ENCODE measurements at places on chromosomes 11 and 22. TPM values are rescaled to one million over a fixed set of nuclear protein-coding genes. Genes with fewer than 3 reads are reported as not detected.

OR5P2 gene
- total RNA-seq = not detected

ASPHD2 gene
- 0.41 TPM for total RNA-seq

TPBGL gene
- total RNA-seq = 0.51 TPM

PVALB gene
- 12.5 TPM for total RNA-seq

TTC36 gene
- total RNA-seq = 2.4 TPM

- DNase-seq = no peak
Measured at GRCh38 chr11:12673601-12673923, 659 bp upstream of the TEAD1 start.

LRRC10B gene
- total RNA-seq = 0.51 TPM

DNA sequence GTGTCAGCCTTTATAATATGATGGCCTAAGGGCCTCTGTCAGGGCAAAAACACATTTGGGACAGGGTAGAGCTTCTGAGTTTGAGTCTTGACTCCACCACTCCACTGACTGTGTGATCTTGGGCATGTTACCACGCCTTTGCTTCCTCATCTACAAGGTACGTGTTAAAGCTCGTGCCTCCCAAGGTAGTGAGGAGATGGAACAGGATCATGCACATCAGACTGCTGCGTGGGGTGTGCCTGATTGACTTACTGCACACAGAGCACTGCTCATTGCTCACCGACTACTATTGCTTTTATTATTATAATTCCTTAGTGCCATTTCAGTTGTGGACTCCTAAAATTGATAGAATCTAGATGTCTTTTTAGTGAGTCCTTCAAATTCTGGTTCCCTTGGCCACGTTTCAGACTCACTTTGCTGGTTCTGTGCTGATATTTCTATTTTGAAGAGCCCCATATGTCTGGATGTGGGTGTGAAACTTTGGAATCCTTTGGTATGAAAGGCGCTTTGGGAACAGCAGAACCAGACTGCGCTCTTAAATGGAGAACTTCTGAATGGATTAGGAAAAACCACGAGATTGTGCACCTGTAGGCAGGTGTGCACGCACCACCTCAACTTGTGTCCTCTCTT, 44.1 kb upstream of the RAB1B start:
- no peak for DNase-seq

DNAL4 gene
- total RNA-seq = 9.3 TPM

GRCh38 chr11:116193321-116194131, 579.3 kb downstream of the BUD13 start:
- DNase-seq = peak; percentile 80

CASP5 gene
- not detected for total RNA-seq

DNA sequence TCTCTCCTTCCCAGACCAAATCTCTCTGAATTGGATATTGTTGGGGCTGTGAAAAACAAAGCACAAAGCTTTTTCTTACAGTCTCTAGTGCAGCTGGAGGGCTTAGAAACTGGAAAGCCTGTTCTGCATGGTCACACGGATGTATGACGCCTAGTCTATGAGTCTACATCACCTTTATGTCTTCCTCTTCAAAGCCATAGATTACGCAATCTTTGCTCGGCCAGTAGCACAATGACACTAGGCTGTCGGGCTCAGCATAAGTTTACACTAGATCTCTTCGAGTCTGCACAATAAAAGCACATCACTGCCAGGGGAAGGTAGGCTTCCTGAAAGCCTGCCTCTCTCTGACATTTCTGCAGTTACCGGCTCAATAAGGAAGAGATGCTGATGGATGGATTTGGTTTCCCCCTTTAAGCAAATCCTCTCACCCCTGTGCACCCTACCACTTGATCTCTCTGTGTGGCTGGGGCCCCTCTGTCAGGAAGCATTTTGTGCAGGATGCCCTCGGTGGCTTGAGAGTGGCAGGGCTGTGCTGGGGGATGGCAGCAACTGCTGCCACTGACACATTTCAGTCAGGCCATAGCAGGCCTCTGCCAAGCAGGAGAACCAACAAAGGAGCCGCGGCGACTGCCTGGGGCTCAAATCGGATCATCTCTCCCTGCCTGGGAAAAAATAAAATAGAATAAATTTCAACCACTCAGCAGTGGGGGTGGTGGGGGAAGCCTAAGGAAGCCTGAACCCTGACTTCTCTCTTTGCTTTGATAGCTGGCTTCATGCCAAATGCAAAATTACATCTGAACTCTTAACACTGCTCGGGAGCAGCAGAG, 1272.8 kb downstream of the LRRC4C start:
- peak; percentile 27 for DNase-seq

PGA3 gene
- total RNA-seq = not detected

DLG2 gene
- total RNA-seq = 14.4 TPM

SLC6A5 gene
- not detected for total RNA-seq

DNA sequence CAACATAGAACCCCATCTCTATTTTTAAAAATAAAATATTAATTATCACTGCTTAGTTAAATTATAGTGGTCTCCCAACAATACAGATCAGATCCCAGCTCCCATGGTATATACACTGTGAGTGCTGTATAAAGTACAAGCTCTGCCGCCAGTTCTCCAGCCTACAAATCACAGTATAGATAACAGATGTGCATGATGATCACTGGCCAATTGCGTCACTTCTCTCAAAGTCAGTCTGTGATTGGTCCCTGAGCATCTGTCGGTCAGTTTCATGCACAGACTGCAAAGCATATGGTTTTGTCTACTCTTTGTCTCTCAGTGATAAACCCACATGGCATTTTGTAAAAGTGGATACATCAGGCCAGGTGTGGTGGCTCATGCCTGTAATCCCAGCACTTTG, 15.7 kb downstream of the PPARA start:
- DNase-seq = no peak

DNA sequence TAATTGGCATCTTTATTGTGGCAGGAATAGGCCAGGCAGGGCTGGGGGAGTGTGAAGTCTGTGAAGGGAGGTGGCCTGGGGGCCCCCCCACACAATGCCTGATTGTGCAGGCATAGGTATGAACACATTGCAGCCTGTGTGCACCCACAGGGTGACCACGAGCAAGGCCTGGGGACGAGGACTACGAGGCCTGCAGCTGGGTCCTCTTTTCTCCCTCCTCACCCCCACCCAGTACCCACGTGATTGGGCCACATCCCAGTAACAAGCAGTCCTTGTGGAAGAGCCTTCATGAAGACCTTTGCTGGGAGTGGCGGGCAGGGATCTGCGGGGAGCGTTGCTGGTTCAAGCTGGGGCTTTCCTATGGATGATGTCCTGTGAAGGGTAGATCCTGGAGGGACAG, 29.3 kb downstream of the ZBTB16 start:
- DNase-seq = no peak

DNA sequence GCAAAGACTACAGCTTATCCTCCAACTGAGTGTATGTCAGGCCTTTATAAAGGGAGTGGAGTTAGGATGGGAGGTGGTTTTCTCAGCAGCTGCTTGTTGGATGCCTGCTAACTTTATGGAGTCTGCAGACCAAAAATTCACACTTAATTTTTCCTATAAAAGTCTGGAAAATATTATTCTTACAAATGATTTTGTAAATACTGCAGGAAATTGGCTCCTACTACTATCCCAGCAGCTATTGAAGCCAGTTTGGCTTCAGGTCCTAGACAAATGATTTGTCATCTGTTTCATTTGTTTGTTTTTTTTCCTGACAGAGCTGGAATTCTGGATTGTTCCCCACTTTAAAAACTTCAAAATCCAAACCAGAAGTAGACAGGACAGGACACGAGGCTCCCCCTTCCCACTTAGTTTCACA, 292.5 kb downstream of the TMEM135 start:
- peak; percentile 72 for DNase-seq

DNA sequence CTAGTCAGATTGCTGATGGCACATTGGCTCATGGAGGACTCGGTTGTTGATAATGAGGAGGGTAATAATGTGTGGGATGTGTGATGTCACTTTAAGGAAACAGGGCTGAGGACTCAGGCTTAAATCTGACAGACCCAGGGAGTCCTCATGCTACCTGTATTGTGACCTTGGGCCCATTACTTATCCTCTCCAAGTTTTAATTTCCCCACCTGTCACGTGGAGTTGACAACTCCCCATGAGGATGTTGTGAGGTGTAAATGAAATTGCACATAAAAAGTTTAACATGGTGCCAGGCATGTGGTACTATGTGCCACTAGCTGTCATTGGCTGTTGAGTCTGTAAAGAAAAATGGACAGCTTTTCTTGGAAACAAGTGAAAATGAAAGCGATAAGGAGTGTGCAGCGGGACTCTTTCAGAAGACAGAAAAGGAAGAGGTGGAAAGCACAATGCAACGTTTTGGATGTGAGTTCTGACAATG, 15.3 kb downstream of the IL10RA start:
- DNase-seq = no peak

DNA sequence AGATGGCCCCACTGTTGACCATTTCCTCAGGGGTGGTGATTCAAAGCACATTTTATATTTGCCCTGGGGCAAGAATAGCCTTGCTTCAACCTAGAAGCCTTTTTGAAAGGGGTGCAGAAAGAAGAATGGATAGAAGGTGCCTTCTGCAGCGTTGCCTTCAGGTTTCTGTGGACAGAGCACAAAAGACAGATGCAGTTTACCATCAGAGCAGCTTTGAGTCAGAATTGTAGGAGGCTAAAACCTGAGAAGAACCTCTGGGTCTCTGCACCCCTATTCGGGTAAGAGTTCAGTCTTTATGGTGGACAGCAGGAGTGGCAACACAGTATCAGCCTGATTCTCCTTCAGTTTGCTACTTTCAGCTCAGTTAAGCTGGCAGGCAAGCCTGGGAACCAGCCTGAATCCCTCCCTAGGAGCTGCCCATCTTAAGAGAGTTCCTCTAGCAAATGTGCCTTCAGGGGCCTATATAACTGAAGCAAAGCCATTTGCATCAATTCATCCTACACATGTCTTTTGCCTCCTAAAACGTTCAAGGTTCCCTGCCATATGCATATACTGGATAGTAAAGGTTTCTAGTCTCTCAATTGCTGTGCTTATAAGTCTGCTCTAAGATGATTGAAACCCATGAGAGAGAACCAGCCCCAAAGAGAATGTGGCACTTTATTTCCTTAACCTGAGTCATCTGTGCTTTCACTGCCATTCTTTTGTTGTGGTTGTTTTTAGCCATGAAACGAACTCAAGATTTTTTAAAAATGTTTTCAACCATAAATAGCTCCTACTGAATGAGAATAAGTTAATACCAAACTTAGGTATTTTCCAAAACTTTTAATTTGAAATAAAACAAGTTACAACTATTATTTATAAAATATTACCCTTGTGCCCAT, 123.0 kb downstream of the TRIM44 start:
- no peak for DNase-seq

DNA sequence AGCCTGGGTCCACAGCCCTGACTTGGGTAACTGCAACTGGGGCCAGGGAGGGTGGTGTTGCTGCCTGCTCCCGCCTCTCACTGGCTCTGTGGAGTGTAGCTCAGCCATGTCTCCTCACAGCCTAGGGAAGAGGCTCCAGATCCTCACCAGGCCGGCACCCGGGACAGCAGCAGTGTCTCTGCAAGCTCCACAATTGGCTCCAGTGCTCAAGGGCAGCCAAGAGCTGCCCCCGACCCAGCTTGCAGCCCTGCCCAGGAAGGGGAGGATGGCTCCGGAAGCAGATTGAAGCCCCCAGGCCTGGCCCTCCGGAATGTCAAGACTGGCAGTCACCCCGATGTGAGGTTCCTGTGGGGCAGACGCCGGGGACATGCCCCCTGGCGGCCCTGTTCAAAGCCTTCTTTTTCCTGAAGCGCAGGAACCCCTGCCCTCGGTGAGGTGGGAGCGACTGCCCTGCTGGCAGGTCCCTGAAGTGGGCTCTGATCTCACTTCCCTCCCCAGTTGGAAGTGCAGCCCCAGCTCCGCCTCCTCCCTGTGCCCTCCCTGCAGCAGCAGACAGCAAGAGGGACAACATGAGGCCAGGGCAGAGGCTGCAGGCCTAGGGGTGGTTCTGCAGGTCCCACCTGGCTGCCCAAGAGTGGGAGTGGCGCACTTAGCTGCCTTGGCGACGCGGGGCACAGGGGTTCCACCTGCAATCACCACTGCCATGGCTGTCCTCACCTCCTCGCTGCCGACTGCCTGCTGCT, 816.2 kb upstream of the LUZP2 start:
- DNase-seq = no peak

GRCh38 chr11:76665172-76665571, 5.4 kb downstream of the LRRC32 start:
- DNase-seq = no peak

- no peak for DNase-seq
Measured at GRCh38 chr22:49062155-49062801, 765.4 kb downstream of the BRD1 start.

- no peak for DNase-seq
Measured at GRCh38 chr11:130703489-130704190, 212.6 kb downstream of the SNX19 start.

RIMBP3B gene
- total RNA-seq = 0.72 TPM

BTBD18 gene
- not detected for total RNA-seq

- no peak for DNase-seq
Measured at GRCh38 chr11:46905806-46906205, 12.5 kb downstream of the LRP4 start.

KAT5 gene
- 39.5 TPM for total RNA-seq

GRCh38 chr11:128520206-128520887, 67.0 kb downstream of the ETS1 start:
- DNase-seq = no peak

- DNase-seq = no peak
Measured at GRCh38 chr22:48843640-48844039, 984.0 kb downstream of the BRD1 start.

DNA sequence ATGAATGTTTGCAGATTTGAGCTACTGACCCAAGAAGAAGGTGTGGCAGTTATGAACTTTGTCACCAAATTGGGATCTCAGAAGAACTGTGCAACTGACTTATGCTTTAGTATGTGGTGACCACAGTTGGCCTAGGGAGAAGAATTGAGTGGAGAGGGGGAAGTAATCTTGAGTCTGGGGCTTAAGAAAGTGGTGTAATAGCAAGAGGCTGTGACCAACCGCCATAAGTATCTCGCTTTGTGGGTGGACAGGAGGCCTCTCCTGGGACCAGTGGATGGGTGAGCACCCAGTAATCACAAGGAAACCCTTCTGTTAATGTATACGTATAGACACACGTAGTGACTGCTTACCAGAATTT, 12.7 kb upstream of the IL10RA start:
- DNase-seq = no peak

GRCh38 chr11:120281143-120281795, 41.3 kb downstream of the POU2F3 start:
- peak; percentile 36 for DNase-seq

VSTM5 gene
- 1.6 TPM for total RNA-seq

CHADL gene
- 5.9 TPM for total RNA-seq

DNA sequence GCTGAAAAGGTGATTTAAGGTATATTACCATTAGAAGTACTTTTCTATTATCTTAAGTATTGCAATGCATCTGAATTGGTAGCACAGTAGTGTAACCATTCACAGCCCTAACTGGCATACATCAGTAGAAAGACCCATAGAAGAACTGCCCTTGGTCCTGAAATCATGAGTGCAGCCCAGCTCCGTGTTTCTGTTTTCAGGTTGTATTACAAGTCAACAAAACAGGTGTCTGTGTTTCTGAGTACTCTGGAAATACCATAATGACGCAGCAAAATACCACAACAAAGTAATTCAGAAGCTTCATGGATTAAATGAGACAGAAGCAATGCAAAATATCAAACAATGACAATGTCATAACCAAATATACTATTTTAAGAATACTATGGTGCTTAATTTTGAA, 226.3 kb downstream of the OPCML start:
- peak; percentile 6 for DNase-seq

HEPN1 gene
- not detected for total RNA-seq

GRCh38 chr22:21038405-21038804, 6.0 kb upstream of the SLC7A4 start:
- DNase-seq = peak; percentile 85

LARGE1 gene
- 18.3 TPM for total RNA-seq

Data from tongue (tissue), 3 donors.